Left cardiac atrium (tissue), 4 donors: ENCODE measurements at places on chromosomes 7 and 10. TPM values are rescaled to one million over a fixed set of nuclear protein-coding genes. Genes with fewer than 3 reads are reported as not detected.

DNA sequence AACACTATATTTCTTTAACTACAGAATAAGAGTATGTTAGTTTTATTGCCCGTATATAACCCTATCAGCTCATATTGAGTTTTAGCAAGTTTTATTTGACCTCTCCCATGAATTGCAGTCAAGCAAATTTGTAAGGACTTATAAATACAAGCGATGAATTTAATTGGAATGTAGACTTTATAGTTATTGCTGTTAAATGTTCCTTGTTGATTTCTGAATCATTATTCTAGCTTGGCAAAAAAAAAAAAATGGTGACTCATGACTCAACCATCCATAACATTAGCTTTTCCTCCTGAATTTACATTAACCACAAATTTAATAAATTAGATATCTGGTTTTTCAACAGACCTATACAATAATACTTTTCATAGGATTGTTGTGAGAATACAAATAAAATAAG is 334.0 kb upstream of the LRRTM3 start:
- DNase-seq = no peak

DNA sequence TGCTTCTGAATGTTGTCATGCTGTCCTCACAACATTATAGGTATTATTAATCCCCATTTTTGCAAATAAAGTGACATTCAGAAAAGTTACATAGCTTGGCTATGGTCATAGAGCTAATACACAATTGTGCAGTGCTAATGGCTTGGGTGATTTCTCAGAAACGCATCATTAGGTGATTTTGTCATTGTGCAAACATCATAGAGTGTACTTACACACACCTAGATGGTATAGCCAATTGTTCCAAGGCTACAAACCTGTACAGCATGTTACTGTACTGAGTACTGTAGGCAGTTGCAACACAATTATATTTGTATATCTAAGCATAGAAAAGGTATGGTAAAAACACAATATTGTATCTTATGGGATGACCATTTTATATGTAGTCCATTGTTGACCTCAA is 91.0 kb downstream of the BTAF1 start:
- no peak for DNase-seq

- DNase-seq = no peak
These were observed 145.1 kb upstream of the TMEM106B start for GRCh38 chr7:12066004-12066403.

- no peak for DNase-seq
These were observed 277.2 kb upstream of the TAC1 start for GRCh38 chr7:97454636-97455035.

DNA sequence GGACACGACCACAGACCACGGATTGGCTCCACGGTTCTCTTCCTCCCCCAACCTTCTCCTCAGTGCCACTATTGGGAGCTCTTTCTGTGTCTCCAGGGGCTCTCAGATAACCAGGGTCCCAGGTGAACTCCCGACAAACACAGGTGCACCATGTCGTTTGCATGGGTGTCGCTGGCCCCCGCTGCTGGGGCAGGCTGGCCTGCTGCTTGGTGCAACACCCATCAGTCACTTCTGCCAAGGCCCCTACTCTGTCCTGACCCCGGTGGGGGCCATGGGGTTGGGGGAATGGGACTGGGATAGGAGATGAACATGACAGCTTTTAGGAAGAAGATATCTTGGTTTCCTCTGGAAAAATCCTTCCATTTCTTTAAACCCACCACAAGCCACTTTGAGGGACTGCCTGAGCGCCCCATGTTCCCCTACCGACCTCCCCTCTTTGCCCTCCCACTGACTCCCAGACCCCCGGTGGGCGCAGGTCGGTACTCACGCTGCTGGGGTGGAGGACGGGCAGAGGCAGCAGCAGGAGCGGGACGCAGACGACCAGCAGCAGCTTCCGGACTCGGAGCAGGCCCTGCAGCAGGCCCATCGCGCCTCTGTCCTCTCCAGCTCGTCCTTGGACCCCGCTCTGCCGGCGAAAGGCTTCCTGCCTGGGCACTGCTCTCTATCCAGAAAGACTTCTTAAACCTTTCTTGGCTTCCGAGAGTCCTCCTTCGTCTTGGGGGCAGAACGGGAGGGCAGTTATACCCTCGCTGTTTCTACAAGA is 894 bp downstream of the SLC13A4 start:
- no peak for DNase-seq

- DNase-seq = peak; percentile 90
These were observed at the start of gene ZSWIM8 for GRCh38 chr10:73785211-73785720. TSS of gene ZSWIM8 (plus strand) at chr10:73785606. CDS start at chr10:73785879, 273 bp downstream.

GRCh38 chr10:126481181-126481580 is 92.9 kb upstream of the ADAM12 start:
- DNase-seq = no peak

DNA sequence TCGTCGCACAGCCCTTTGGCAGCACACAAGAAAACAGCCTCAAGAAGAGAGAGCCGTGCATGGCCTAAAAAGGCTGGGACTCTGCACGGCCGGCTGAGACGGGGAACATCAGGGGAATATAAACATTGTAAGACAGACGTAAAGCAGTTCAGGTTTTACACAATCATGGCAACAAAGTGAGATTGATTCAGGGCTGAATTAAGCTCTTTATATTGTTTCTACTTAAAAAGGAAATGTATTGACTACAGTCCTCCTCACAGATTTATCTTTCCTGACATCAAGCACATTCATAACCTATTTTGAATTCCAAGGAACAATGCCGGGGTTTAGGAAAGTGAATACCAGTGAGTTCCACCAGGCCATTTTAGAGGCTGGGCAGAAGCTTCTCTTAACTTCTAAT is 25.2 kb downstream of the SORBS1 start:
- DNase-seq = no peak

DNA sequence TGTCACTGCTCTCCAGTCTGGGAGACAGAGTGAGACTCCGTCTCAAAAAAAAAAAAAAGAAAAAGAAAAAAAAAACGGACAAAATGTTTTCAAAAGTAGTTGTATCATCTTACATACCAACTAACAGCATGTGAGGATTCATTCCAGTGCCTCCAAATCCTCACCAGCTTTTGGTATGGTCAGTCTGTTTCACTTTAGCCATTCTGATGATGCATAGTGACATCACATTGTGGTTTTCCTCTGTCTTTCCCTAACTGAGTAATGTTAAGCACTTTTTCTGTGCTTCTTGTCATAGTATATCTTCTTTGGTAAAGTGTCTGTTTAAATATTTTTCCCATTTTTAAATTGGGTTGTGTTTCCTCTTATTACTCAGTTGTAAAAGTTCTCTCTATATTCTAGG is 251.4 kb upstream of the CTBP2 start:
- no peak for DNase-seq

The CHST3 gene
- 17.7 TPM for total RNA-seq

The PNLIPRP1 gene
- total RNA-seq = not detected

The GRID2IP gene
- not detected for total RNA-seq

The MRLN gene
- total RNA-seq = not detected

The SH2D4B gene
- not detected for total RNA-seq
